Heart right ventricle (tissue), 16 donors: ENCODE measurements at places on chromosomes 4 and X.

- DNase-seq = no peak
Observed at GRCh38 chrX:49277535-49277830, 7.9 kb downstream of the PPP1R3F start.

DNA sequence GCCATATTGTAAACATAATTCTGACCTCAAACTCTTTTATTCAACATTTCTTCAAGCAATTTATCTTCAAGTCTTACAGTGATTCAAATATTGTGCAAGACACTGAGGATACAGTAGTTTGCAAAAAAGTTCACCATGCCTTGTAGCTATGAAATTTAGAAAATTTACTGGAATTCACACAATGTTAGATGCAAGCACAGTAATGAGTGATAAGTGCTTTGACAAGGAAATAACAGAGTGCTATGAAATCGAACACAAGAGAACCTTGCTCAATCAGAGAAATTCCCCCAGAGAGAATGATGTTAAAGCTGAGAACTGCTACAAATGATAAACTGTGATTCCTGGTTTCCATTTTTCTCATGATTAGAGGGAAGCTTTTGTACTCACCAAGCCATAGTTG lies 952.9 kb downstream of the FAT4 start:
- DNase-seq = no peak

DNA sequence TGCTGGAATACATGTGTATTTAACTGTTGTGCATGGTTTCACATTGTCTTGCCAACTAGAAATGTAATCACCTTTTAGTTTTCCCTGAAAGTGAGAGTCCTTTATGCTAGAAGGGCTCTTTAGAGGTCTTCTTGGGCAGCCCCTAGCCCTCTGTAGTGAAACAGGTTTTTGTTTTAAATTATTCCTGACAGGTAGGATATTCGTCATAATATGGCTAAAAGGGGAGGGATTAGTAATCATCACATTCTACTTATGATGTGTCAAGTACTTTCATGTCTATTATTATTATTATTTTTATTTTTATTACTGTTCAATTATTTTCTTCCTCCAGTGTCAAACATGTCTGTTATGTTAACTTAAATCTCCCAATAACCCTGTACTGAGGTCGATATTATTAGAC lies 35.5 kb downstream of the MSN start:
- DNase-seq = no peak

GRCh38 chr4:75065909-75066308 lies 133.0 kb downstream of the PARM1 start:
- no peak for DNase-seq

GRCh38 chr4:40621229-40621591 lies 8.5 kb downstream of the RBM47 start:
- no peak for DNase-seq
